Heart right ventricle (tissue), 16 donors: ENCODE measurements at places on chromosomes 6 and 20.

- DNase-seq = no peak
Measured at GRCh38 chr6:96716221-96716620, 121.1 kb downstream of the GPR63 start.

DNA sequence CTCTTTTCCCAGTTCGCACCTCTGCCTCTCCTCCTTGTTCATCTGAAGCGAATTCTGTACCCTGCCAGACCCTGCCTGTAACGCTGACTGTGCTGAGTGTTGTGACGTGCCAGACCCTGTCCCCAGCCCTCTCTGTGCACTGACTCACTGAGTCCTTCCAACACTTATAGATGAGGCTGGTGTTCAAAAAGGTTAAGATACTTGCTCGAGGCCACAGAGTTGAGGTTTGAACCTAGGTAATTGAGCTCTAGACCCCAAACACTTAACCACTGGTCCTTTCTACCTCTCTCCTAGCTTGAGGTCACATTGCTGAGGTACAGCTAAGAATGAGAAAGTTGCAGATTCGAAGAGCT lies 45.7 kb upstream of the NEDD9 start:
- DNase-seq = no peak

DNA sequence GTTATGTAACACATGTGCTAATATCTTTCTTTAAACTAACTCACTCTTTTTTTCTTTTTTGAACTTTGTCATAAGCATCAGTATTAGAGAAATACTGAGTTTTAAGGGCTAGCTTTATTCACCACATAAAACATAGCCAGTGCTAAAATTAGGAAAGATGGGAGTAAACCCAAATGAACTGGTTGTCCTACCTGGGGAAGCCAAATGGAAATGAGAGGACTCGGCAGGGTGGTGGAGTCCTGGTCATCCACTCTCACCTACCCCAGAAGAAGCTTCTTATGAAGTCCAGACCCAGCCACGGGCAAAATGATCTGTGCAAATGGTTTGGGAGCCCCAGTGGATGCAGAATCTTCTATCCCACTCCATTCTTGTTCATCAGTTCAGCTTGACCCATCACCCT lies 56.1 kb downstream of the MDGA1 start:
- no peak for DNase-seq

- DNase-seq = peak; percentile 59
Measured at GRCh38 chr6:116371120-116371917, 572 bp downstream of the DSE start.
